Activated CD8-positive, alpha-beta memory T cell treated with anti-CD3 and anti-CD28 coated beads for 1 hour (primary cell): ENCODE measurements at places on chromosomes 16 and 17.

GRCh38 chr17:15278380-15278779, 13.3 kb upstream of the PMP22 start:
- DNase-seq = no peak

GRCh38 chr17:69357701-69358100, 30.8 kb upstream of the ABCA5 start:
- no peak for DNase-seq

GRCh38 chr17:9098242-9098825, 77.0 kb downstream of the NTN1 start:
- DNase-seq = no peak

DNA sequence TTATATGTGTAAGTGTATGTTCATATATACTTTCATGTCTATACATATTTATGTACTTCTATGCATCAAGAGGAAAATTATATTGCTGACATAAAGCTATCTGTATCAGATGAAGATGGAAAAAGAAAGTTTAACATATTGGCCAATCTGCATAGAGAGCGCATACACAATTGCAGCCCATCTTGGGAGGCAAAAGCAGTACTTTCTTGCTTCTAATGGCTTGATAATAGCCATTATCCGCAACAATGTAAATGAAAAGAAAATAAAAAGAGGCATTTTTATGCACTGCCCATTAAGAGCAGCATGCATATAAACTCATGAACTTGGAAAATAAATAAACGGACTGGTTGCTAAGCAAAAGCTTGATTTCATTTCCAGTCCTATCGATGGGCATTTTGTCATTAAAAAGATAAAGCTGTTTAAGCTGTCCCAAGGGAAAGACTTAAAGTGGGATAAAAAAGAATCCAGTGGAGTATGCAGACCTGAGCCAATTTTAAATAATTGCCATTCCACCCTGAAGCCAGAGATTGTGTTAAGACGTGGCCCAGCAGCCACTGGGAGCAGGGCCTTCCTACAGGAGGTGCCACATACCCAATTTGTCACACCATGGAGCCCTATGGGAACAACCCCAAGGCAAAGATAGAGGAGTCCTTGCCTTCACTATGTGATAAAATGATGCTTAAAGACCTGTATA, 183.6 kb upstream of the CDH11 start:
- DNase-seq = no peak

DNA sequence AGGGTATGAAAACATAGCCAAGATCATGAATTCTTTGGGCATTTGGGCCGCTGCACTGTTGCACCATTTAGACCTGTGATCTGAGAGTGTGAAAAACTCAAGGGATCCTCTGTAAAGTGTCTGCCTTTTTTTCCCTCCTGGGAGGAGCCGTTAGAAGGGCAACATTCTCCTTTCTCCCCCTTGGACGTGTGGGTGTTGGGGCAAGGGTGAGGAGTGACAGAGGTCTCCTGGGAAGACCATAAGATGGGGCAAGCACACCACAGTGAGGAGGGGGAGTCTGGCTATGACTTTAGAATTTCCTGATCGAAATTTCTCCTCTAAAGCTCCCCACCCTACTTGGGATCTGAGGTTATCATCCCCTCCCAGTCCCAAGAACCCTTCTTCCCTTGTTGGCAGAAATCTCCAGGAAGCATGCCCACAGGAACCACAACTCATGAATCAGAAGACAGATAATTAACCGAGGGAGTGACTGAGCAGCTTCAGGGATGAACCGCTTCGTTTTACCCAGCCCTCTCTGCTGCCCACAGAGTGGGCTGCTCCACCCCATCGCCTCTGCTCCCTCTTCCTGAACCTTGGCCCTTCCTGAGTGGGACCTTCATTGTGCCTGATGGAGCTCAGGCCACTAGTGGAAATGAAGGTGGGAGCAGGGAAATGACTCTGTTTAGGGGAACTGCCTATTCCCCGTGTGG, 4.2 kb downstream of the ITGB3 start:
- DNase-seq = no peak

GRCh38 chr16:24344784-24345183, 88.6 kb downstream of the CACNG3 start:
- DNase-seq = no peak

DNA sequence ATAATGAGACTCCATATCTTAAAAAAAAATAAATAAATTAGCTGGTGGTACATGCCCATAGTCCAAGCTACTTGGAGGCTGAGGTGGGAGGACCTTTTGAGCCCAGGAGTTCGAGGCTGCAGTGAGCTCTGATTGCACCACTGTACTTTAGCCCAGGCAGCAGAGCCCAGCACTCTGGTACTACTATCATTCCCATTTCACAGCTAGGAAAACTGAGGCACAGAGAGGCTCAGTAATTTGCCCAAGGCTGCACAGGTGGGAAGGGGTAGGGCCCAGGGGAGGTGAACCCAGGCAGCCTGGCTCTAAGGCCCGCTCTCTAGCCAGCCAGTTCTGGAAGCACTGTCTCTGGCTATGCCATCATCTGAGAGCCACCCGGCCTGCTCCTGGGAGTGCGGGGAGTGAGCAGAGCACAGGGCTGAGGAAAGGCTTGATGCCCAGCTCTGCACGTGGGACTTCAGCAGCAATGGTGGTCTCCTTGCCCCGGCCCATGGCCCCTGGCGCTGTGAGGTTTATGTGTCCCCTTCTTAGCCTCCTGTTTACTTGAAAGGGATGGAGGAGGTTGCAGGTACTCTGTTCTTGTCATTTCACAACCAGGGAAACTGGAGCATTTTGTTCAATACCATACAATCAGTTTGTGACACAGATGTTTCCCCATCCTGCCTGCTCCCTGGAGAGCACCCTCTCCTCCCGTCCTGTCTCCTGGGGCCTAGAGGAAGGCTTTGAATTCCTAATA, 222.3 kb downstream of the KATNIP start:
- DNase-seq = no peak

- DNase-seq = no peak
These were observed 11.5 kb downstream of the GAS7 start for GRCh38 chr17:10186771-10187410.

DNA sequence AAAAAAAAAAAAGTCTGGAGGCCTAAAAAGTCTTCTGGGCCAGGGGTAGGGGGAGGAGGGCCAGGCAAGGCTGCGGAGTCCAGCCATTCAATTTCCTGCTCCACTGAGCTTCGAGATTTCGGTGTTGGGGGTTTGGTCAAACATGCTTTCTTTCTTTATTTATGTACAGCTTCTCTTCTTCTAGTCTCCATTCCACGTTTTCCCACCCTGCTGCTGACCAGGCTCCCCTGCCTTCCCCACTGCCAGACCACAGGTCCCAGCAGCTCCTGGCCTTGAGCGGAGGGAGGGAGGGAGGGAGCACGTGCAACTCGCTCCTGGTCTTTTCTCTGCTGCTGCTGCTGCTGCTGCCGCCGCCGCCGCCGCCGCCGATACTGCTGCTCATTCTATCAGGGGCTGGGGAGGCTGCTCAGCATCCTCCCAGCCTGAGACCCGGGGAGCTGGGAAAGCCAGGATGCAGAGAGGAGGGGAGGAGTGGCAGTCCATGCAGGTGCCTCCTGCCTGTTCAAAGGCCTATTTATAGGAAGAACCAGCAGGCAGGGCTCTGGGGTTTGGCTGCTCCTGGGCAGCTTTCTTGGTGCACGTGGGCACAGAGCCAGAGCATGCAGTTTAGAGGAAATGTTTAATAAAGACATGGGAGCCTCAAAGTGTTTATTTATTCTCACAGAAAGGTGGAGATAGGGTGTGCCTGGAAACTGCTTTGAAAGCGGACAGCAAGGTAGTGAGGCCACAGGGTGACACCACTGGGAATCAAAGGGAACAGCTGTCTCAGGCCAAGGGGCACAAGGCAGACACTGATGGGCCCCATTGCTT, 23.4 kb upstream of the ZFHX3 start:
- no peak for DNase-seq

DNA sequence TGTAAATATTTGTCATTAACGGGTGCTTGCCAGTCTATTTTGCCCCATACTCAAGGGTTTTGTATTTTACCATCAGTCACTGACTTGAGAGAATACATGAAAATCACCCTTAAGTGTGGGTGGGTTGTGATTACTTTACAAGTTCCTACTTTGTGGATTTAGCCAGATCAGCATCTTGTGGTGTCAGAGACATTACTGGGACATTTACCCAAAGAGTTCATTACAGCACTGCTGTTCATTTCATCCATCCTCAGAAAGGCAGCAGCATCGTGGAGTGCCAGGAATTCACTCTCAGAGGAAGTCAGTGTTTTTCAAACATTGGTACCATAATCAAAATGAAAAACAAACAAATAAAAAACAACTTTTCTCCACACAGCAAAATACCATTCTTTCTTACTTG, 110.8 kb downstream of the CNTNAP4 start:
- DNase-seq = no peak

- no peak for DNase-seq
These were observed 4.5 kb upstream of the SNX20 start for GRCh38 chr16:50685462-50686063.

- DNase-seq = no peak
These were observed 671.2 kb downstream of the CDH8 start for GRCh38 chr16:61364990-61365389.

GRCh38 chr17:28788100-28788499, 44.3 kb downstream of the TRAF4 start:
- DNase-seq = no peak

- no peak for DNase-seq
These were observed 301.3 kb downstream of the SOX9 start for GRCh38 chr17:72422204-72422504.

- DNase-seq = no peak
These were observed 101.2 kb downstream of the FTO start for GRCh38 chr16:53805113-53805512.

- no peak for DNase-seq
These were observed at the start of gene CD300LG for GRCh38 chr17:43846963-43847371. TSS of gene CD300LG (plus strand) at chr17:43847176. CDS start at chr17:43847217, 41 bp downstream.

- DNase-seq = no peak
These were observed 223.8 kb downstream of the LGALS9B start for GRCh38 chr17:20243524-20243923.

GRCh38 chr17:19275457-19276127, 38.4 kb downstream of the EPN2 start:
- DNase-seq = no peak

- DNase-seq = peak; percentile 10
These were observed 499 bp downstream of the PIP4K2B start for GRCh38 chr17:38798614-38799500.

GRCh38 chr16:73093146-73094144, 45.5 kb upstream of the ZFHX3 start:
- DNase-seq = no peak

DNA sequence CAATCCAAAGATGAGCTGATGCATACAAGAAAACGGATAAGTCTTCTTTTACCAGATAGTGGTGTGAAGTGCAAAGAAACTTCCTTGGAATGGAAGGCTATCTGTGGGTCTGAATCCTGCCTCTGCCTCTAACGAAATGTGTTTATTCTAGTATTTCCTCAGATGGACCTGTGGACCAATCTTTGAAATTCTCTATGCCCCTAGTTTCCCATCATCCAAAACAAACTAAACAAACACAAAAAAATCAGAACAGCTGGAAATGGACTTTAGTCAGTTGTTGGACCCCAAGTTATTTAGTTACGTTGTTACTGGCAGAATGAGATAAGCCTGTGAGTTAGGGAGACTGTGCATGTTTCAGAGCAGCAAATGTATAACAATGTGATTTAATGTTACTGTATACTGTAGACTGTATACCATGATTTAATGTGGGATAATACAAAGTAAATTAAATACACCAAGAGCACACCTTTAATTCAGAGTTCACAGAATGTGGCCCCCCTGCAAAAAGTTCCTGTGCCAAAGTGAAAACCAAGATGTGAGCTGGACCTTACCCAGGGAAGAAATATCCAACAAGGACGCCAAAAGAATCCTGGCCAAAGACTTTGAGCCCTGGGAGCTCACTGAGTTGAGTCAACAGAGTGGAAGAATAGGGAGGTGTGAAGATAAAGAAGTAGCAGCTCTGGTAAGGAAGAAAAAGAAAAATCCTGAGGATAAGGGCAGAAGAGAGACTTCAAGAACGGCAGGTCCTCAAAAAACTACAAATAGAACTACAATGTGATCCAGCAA, 255.2 kb downstream of the CNTNAP4 start:
- DNase-seq = no peak

- no peak for DNase-seq
These were observed 10.5 kb upstream of the RBFOX3 start for GRCh38 chr17:79621151-79621943.

DNA sequence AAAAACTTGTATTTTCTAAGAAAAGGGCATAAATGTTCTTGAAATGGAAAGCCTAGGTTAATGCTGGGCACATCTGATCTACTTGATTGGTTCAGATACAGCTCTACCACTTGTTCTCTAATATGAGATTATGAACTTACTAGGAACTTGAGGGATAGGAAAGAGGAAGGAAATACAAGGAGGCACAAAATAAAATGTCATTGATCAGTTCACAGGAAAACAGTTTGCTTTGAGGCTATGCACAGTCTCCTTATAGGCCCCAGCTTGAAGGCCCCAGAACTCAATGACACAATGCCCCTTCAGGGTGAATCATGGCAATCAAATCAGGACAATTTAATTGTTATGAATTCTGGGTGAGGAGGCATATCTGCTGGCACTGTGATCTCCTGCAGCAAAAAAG, 27.1 kb downstream of the NXPH3 start:
- no peak for DNase-seq

DNA sequence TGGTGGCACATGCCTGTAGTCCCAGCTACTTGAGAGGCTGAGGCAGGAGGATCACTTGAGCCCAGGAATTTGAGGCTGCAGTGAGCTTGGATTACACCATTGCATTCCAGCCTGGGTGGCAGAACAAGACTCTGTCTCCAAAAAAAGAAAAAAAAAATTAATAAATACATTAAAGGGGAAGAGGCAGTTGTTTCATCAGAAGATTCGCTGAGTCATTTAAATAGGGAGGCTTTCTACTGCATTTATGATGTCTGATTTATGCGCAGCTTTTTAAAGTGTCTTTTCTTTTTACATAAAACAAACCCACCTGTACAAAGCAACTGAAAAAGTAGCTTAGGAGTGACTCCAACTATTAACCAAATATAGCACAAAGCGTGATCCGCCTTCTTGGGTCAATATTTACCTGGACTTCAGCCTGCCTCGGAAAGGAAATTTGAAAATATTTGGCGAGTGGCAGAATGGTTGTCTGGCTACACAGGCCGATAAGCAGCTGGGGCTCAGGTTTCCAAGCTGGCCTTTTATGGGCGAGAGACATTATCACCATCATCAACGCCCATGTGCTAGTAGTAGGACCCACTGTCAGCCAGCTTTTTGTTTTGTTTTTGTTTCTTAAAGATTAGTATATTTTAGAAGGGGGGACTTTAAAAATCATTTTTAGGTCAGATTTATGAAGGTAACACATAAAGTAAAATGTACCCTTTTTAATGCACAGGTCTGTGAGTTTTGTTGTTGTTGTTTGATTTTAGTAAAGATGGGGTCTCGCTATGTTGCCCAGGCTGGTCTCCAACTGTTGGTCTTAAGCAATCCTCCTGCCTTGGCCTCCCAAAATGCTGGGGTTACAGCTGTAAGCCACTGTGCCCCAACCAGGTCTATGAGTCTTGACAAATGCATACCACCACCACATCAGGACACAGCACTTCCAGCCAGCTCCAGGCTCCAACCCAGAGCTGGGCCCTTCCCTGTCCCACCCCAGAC, 42.5 kb upstream of the RASD1 start:
- DNase-seq = no peak

GRCh38 chr17:75272848-75273184, 1.8 kb upstream of the MIF4GD start:
- no peak for DNase-seq

GRCh38 chr17:63434951-63435571, 11.0 kb downstream of the CYB561 start:
- no peak for DNase-seq

- no peak for DNase-seq
These were observed 2.6 kb upstream of the KRT35 start for GRCh38 chr17:41483531-41483930.
